ENCODE measurements at places on chromosomes 2 and 18.

- DNase-seq = no peak
Measured at GRCh38 chr2:39510140-39510539, 73.1 kb upstream of the MAP4K3 start.

DNA sequence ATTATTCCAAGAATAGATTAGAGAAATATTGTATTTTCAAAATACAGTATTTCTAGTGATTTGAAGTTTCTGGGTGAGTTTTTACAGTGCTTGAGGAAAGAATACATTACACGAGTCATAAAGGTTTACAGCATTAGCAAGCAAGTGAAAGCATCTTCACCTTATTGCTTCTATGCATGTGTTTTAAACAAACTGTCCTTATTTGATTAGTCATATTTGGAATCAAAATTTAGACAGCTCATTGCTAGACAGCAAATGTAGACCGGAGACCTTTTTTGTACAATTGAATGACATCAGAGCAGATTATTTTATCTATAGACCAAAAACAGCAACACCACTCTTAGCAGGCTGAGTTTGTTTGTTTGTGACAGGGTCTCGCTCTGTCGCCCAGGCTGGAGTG lies 69.2 kb downstream of the FAM161A start:
- no peak for DNase-seq

GRCh38 chr2:130957915-130958314 lies 121.2 kb downstream of the ARHGEF4 start:
- DNase-seq = no peak

DNA sequence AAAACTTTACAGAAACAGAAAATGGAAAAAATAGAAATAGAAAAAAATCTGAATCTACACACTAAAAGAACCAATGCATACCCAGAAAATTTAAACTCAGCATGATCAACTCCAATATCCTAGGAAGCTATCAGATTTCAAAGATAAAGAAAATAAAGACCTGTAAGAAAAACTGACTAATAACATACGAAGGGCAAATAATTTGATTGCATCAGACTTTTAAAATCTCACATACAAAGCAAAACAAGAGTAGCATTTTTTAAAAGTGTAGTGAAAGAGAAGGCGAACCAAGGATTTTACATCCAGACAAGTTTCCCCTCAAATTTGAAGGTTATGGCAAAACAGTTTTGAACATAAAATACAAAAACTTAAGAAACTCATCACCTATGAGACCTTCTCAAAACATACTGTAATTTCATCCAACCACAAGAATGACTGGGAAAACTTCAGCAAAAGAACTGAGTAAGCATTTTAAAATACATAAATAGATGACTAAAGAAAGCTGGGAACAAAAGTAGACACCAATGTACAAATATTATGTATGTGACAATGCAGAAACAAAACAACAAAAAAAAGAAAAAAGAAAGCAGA lies 54.8 kb downstream of the NBAS start:
- no peak for DNase-seq

DNA sequence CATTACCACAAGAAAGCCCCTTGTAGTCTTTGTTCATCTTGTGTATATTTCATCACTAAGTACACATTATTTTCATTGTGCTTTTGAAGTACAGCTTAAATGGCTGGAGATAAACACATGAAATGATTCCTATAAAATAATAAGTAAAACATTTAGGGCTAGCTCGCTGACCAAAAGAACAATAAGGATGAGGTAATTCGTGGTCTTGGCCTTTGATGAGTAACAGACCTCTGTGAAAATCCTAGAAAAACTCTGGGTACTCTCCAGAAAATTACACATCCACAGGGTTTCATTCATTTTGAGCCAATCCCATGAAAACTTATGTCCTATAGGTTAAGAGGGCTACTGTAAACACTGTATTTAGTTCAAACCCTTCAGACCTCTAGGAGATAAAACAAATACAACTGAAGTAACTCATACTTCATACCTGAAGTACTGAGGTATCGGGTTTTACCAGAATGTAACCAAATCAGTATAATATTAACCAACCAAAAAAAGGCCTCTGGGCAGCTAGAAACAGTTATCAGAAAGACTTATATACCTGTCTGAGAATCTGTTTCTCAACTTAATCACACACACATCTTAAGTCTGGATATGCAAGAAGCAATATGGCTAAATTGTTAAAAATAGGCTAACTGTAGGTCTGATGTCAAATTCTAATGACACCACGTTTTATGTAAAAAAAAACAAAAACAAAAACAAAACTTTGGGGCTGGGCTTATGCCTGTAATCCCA lies 31.0 kb downstream of the CFAP36 start:
- DNase-seq = no peak

DNA sequence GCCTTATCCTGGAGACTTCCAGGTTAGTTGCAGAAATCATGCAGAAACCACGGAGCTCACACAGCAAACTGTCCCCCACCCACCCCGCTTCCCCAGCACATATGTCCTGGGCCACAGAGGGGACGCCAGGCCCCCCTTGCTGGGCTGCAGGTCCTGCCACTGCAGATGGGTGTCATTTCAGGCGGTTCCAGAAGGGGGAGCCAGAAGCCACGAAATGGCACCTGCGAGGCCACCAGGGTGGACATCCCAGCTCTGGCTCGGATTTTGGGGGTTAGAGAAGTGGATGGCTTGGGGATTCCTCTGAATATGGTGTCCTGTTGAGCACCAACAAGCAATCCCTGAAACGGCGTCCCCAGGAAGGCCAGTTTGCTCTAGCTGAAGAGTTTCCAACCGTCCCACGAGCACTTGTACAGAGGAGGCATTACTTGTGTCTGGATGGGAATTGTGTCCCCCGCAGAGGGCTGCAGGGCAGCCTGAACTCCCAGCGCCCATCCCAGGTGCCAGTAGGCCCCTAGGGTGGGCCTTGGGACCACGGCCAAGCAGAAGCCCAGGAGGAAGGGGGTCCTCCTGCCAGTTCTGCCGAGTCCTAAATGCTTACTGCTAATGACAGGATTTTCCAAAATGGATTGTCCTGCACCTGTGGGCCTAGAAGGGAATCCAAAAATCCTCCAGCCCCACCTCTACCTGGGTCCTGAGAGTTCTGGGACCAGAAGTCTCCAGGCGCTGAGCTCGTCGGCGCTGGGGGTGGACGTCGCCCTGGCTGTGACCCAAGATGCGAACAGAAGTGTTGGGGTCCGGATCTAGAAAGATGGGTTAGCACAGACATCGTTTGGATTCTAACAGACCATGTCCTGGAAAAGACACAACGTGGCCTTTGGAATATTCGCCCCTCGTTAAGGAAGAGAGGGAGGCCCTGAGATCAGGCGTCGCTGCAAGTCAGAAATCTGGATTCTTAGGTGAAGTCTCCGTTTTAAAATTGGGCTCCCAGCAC lies 14.6 kb upstream of the NFATC1 start:
- peak; percentile 73 for DNase-seq

DNA sequence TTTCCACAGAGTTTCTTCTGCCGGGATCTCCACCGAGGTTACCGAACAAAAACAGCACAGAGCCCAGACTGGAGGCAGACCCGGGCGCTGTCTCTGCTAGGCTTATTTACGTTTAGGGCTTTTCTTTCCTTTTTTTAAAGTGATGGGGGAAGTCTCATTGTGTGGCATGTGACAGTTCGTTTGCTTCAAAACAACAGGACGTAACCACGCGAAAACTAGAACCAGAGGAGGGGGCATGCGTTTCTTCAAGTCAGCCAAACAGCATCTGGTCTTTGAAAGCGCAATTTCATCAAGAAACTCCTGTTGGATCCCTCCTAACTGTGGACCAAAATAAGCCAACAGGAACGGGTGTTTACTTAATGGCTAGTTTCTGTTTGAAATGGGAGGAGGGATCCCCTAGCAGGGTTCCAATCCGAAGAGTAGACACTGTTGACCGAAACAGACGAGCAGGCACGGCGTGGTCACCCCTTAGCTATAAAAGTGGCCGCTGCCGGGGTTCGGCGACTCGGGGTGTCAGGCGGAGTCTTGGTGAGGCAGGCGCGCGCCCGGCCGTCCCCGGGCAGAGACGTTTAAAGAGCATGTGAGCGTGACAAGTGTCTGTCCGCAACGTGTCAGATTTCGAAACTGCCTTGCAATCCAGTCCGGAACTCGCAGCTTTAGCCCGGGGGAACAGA lies 997 bp upstream of the TGIF1 start:
- peak; percentile 89 for DNase-seq

DNA sequence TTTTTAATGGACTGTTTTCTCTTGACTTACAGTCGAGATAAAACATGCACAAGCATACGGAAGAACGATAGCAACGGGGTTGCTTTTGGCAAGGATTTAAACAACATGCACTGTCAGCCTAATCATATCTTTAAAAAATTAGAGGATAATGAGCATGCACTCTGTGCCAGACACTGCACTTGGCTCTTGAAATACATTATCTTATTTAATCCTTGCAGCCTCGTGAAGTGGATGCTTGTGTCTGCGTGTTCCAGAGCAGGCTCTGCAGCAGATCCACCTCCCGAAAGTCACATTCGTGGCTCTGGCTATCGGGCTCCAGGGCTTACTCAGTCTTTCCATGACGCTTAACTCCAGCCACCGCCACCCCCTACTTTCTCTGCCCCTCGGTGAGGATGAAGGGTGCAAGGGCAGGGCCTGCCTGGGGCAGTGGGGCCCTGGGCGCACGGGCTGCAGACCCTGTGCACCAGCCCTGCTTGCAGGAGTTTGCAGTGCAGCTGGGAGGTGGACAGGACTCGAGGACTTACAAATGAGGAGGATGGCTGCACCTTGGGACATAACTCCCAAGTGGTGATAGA lies 61.7 kb downstream of the ACKR3 start:
- no peak for DNase-seq

- peak; percentile 58 for DNase-seq
Measured at GRCh38 chr2:196066291-196067087, 2.1 kb downstream of the DNAH7 start.

DNA sequence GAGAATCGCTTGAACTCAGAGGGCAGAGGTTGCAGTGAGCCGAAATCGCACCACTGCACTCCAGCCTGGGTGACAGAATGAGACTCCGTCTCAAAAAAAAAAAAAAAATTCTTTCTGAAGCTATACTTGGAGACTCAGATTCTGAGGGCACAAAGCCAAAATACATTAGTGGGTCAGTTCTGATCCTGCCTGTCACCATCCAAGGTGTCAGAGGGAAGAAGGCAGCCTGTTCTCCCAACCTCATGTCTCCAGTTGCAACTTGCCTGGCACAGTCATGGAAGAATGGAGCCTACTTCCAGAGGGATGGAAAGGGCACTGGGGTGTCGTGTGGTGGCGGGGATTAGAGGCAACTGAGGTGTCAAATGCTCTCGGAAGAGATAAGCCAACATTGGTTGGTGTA lies 104.8 kb upstream of the GATA6 start:
- no peak for DNase-seq

GRCh38 chr2:96344011-96344410 lies 8.4 kb downstream of the NCAPH start:
- peak; percentile 42 for DNase-seq

GRCh38 chr2:59250307-59250677 lies 1009.2 kb upstream of the FANCL start:
- no peak for DNase-seq

DNA sequence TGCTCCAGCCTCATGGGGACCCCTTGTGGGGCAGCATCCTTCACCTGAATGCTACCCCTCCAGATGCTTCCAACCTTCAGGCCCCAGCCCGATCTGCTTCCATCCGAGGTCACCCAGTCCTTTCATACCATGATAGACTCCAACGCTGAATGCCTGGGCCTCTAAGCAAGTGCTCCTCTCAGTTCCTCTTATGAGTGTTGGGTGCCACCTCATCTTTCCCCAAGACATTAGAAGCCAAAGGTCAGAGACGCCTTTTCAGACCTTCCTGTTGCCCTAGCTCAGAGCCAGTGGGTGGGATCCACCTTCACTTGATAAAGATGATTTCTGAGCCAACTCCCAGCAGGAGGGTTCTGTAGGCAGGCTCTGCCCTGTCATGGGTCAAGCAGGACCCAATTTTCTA lies 174.5 kb upstream of the MGAT5 start:
- DNase-seq = no peak

GRCh38 chr2:177392373-177393202 lies at the start of gene AGPS:
Gene AGPS, plus strand, starts transcription at chr2:177392773. Its CDS starts 17 bp downstream, at chr2:177392790.
- DNase-seq = peak; percentile 65

DNA sequence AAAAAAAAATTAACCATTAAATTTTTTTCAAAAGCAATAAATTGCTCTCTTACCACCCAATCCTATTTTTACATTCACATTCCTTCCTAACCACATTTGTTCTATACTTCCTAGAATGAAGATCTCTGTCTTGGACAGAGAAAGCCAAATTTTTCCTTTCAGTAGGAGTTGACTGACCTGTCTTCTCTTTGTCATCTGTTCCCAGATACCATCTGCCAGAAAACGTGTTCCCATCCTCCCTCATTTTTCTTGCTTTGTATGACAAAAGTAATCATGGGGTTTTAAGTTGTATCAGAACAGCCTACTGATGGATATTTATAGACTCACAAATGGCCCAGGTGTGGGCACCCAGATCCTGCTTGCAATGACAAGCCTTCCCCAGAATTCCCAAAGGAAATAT lies 182.1 kb downstream of the CYP26B1 start:
- DNase-seq = no peak

DNA sequence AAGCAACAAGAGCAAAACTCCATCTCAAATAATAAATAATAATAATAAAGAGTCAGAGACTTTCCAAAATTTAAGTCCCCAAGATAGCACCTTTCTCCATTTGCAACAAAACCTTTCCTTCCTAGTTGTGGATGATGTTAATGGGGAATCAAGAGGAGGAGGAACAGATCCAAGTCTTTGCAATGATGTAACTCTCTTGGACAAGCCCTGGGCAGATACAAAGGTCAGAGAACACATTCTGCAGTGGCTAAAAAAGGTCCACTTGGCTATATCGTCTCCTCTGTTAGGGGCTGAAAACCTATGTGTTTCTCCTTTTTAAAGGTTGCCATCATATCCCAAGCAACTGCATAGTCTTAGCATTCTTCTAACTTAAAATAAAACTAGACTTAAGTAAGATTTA lies 151.1 kb downstream of the TMEM163 start:
- DNase-seq = no peak

- no peak for DNase-seq
Measured at GRCh38 chr2:138215958-138216357, 251.7 kb downstream of the HNMT start.

DNA sequence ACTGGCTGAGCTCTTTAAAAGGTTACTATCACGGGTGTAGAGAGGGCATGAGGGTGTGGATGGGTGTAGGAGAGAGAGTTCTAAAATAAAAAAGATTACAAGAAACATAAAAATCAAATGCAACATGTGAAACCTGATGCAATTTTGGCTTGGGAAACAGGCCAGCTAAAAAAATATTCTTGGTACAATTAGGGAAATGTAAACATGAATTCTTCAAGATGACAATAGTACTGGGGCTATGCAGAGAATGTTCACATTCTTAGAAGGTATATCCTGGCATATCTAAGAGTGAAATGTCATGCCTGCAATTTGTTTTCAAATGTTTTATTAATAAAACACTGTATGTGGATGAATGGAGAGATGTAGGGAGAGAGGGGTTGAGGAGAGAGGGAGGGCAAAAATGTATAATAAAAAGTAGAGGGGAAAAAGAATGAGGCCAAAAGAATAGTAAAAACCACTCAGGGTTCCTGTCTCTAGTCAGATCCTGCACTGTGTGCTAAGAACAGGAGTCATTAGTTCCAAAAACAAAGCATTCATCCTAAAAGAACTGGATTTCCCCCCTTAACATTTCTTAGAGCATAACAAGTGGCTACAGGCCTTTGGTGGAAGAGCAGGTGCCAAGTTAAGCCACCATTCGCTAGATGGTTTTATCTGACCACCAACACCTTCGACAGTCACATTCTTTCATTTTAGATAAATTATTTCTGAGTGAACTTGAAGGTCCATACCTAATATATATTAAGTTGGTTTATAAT lies 77.3 kb downstream of the LPIN2 start:
- DNase-seq = no peak

- no peak for DNase-seq
Measured at GRCh38 chr2:101698014-101698843, 722 bp downstream of the MAP4K4 start.

GRCh38 chr2:27720004-27720551 lies 51.4 kb upstream of the MRPL33 start:
- peak; percentile 49 for DNase-seq

All from CD4-positive, alpha-beta T cell treated with Interferon alpha-2 for 1 hour (primary cell).